Right renal cortex interstitium (tissue), 3 donors: ENCODE measurements at places on chromosomes 16 and 17. TPM values are rescaled to one million over a fixed set of nuclear protein-coding genes. Genes with fewer than 3 reads are reported as not detected.

GRCh38 chr17:5513628-5514027, 27.3 kb downstream of the MIS12 start:
- DNase-seq = no peak

The ARHGAP23 gene
- polyA plus RNA-seq = 63.1 TPM

DNA sequence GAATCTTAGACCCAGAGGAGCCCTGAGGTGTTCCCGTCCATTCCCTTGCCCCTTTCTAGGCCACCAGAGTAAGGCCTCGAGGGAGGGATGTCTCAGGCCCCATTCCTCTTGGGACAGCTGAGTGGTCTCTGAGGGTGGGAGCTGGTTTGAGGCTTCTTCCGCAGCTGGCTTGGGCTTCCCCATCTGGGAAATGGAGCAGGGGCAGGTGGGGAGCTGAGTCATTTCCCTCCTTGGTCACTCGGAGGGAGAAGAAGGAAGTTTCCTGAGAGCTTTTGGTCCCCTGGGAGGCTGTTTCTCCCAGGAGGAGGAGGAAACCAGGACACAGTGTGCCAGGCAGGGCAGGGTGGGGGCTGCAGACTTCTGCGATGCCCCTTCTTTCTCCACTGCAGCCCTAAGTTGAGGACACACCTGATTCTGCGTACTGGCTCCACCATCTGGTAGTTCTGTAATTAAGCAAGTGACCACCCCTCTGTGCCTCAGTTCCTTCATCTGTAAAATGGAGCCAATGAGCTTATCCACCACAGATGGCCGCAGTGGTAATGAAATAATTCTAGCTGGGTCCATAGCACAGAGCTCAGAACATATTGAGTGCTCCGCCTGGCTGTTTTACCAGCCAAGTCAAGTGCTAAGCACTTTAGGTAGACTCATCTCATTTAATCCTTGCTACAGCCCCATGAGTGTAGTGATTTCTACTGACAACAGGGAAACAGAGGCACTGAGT, 1.6 kb upstream of the KCNJ12 start:
- DNase-seq = no peak

- no peak for DNase-seq
Observed at GRCh38 chr16:7545251-7545650, 212.6 kb downstream of the RBFOX1 start.

The MEOX1 gene
- polyA plus RNA-seq = 11.2 TPM

The SF3B3 gene
- polyA plus RNA-seq = 388 TPM

The GGT6 gene
- 7.1 TPM for polyA plus RNA-seq
